Sigmoid colon (tissue), 7 donors: ENCODE measurements at places on chromosomes 7 and 10. TPM values are rescaled to one million over a fixed set of nuclear protein-coding genes. Genes with fewer than 3 reads are reported as not detected.

The DNAJC2 gene
- 20.8 TPM for polyA plus RNA-seq

DNA sequence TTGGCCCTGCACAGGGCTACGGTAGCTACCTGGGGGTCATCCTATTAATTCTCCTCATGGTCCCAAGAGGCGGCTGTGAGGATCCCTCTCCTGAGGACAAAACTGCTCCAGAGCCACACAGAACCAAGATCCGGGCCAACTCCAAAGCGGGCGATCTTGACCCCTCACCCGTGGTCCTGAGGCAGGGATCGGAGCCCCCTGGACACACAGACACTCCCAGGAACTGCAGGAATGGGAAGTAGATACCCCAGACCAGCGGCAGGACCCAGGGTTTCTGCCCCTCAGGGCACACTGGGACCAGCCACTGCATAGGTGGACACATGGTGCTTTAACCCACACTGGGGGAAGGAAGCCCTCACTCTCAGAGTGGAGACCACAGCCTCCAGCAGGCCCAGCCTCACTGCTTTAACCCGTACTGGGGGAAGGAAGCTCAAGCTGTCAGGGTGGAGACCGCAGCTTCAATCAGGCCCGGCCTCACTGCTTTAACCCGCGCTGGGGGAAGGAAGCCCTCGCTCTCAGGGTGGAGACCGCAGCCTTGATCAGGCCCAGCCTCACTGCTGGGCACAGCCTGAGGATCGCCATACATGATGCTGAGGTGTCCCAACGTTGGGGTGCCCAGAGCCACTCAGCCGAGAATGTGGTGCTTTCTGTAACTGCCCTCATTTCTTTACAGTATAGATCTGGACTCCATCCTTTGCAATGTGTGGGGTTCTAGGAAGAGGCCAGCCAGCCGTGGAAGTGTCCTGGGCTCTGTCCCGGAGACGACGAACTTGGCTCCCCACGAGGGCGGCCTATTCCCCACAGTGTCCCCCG, 60.1 kb downstream of the DIP2C start:
- no peaks in the 10 kb centered on the region for H3K36me3 ChIP-seq
- H3K4me3 ChIP-seq = no peak overlapping the region
- H3K27me3 ChIP-seq = no peaks in the 10 kb centered on the region
- H3K4me1 ChIP-seq = peaks cover 55% of the 10 kb centered on the region
- no peak for DNase-seq
- no peak overlapping the region for H3K27ac ChIP-seq

DNA sequence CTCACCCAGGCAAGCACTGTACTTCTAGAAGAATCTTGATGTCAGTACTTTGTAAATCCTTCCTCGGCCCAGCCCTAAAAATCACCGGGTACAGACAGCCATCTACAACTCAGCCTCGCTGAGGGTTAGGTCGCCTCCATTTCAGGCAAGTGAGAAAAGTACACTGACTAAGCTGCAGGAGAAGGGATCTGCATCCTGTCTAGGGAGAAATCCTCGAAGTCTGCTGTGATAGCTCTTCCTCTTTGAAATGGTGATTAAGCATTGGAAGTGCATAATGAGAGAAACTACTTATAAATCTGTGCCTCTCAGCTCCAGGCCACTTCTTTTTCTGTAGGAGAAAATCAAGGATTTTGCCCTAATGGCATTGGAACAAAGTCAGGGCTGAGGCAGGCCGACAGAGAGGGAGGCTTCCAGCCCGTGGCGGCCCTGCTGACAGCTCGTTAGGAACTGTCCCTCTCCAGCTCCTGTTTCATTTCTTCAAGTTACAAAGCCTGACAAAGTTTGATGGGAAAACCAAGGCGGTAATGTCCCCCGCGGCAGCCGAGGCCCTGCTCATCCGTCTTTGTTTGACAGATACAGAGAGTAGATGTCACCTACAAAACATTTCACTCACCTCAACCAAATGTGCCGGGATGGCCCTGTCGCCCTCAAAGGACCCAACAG, 14.1 kb upstream of the GOT1 start:
- peak overlapping the region; percentile 48 for H3K27ac ChIP-seq
- no peaks in the 10 kb centered on the region for H3K27me3 ChIP-seq
- no peaks in the 10 kb centered on the region for H3K4me1 ChIP-seq
- H3K4me3 ChIP-seq = no peak overlapping the region
- no peak for DNase-seq
- no peaks in the 10 kb centered on the region for H3K36me3 ChIP-seq

DNA sequence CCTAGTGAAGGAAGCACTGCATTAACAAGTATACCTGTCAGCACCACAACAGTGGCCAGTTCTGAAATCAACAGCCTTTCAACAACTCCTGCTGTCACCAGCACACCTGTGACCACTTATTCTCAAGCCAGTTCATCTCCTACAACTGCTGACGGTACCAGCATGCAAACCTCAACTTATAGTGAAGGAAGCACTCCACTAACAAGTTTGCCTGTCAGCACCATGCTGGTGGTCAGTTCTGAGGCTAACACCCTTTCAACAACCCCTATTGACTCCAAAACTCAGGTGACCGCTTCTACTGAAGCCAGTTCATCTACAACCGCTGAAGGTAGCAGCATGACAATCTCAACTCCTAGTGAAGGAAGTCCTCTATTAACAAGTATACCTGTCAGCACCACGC, 16.1 kb downstream of the MUC17 start:
- no peak overlapping the region for H3K27ac ChIP-seq
- H3K27me3 ChIP-seq = peaks cover 5% of the 10 kb centered on the region
- no peaks in the 10 kb centered on the region for H3K4me1 ChIP-seq
- H3K4me3 ChIP-seq = no peak overlapping the region
- DNase-seq = no peak

DNA sequence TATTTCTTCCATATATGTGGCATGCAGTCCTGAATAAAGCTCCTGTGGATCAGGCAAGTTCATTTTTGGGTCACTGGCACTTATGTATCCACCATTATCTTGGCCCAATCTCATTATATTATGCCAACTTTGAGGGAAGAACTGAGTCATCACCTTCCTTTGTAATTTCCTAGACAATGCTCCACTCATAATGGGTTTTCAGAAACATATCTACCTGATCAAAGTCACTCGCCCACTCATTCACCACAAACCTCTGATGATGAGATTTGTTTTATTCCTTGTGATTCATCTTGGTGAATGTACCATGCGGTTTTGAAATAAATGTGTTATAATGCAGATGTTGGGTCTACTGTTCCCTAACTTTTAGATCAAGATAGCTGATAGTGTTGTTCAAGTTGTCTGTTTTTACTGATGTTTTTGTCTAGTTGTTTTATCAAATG, 525.8 kb downstream of the KIF20B start:
- H3K36me3 ChIP-seq = no peaks in the 10 kb centered on the region
- H3K27me3 ChIP-seq = no peaks in the 10 kb centered on the region
- no peak for DNase-seq
- H3K4me3 ChIP-seq = no peak overlapping the region

The ELOVL3 gene
- polyA plus RNA-seq = 0.45 TPM

The MBL2 gene
- polyA plus RNA-seq = not detected

- DNase-seq = no peak
- no peaks in the 10 kb centered on the region for H3K36me3 ChIP-seq
- no peak overlapping the region for H3K4me3 ChIP-seq
- no peak overlapping the region for H3K27ac ChIP-seq
- no peaks in the 10 kb centered on the region for H3K27me3 ChIP-seq
Observed at GRCh38 chr7:28024786-28025334, 155.7 kb downstream of the JAZF1 start.

DNA sequence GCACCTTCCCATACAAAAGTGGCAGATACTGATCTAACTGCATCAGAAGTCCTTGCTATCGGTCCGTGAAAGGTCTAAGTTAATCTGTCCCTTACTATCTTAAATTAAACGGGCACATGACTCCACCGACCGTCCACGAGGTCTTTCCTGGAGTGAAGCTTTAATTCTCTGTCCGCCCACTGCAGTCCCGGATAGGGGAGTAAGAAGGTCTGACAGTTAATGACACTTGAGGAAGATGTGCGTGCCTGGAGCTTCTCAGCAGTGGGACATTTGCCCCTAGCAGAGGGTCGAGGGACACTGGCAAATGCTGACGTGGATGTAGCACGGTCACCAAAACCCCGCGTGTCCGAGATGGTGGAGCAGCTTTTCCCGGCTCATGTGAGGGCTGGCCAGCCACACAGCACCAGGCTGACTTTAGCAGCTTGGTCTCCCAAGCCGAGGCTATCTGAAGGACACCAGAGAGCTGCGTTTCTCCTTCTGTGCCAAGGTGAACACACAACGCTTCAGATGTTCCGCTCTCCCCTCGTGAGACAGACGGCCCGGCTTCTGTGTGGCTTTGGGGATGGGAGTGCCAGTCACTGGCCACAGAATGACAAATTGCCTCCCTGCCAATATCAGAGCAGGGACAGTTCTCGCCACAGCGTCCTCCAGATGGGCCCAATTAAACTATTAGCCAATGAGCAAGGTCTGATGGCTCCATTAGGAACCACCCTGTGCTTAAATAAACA, 86.6 kb downstream of the ADARB2 start:
- H3K27ac ChIP-seq = no peak overlapping the region
- no peak overlapping the region for H3K4me3 ChIP-seq
- peak; percentile 34 for DNase-seq
- no peaks in the 10 kb centered on the region for H3K36me3 ChIP-seq
